IMR-90 (cell line): ENCODE measurements at places on chromosomes 2 and 18. TPM values are rescaled to one million over a fixed set of nuclear protein-coding genes. Genes with fewer than 3 reads are reported as not detected.

- DNase-seq = no peak
Measured at GRCh38 chr2:68926796-68927195, 25.9 kb downstream of the GKN2 start.

CYS1 gene
- under 0.01 and 0.28 TPM in 2 replicates for total RNA-seq

DNA sequence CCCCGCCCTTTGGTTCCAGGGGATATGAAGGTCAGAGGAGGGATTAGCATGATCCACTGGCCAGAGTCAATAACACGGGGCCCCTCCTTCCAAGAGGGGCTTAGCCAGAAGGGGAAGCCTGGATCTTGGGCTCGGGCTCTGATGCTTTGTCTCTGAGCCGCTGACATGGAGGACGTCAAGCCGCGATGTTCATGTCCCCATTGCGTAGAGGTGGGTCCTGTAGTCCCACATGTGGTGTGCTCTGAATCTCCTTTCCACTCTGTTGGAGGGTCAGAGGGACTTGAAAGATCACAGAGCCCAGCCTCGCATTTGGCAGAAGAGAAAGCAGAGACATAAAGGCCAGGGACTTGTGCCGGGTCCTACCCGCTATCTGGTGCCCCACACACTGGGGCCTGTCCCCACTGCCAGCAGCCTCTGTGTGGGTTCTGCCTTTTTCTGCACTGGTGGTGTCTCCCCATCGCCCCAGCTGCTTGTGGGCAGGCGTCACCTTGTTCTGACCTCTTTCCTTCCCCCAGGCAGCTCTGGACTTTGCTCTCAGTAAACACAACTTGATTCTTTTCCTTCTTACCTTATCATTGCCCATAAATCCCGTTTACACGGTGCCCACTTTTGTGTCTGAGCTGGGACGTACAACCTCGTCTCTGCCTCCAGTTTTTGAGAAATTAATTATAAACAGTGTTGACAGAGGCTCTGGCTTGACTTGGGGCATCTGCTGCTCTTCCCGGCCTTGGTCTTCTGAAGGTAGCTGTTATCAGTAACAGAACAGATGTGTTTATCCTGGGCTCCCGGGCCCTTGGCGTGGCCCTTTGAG lies 48.8 kb downstream of the SH3BP4 start:
- no peak for DNase-seq

- DNase-seq = no peak
Measured at GRCh38 chr18:53991202-53991601, 233.3 kb downstream of the MBD2 start.

CD8B2 gene
- not detected in 2 replicates for total RNA-seq

- no peak for DNase-seq
Measured at GRCh38 chr2:191666226-191666625, 11.7 kb upstream of the NABP1 start.

DNA sequence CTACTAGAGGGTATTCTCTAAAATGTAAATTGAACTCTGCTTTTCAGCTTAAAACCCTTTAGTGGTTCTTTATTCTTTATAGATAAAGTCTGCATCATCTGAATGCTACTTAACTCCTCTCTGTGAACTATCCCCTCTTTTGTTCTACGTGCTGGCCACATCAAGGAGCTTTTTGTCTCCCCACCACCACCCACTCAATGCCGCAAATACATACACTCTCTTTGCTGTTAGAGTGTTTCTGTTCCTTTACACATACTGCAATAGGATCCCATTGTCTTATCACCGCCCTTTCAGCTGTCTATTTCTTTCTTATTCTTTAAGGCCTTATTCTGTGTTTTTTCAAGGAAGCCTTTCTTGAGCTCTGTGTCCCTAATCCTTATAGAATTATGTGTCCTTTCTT lies 83.3 kb downstream of the EML4 start:
- DNase-seq = no peak

DNA sequence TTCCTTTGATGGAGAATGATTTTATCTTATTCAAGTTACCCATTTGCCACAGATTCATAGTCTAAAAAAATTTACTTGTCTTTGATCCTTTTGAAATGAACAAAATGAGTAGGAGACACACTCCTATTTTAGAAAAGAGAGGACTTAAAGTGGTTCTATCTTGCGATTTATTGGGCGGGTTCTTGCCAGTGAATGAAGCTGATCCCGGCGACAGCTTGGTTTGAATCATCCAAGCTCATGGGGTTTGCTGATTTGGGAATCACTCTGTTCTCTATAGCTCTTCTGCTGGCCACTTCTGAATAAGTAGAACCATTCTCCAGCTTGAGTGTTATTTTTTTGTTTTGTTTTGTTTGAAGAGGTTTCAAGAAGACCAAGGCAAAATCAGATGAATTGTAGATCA lies 25.5 kb upstream of the PPP1CB start:
- DNase-seq = no peak

DNA sequence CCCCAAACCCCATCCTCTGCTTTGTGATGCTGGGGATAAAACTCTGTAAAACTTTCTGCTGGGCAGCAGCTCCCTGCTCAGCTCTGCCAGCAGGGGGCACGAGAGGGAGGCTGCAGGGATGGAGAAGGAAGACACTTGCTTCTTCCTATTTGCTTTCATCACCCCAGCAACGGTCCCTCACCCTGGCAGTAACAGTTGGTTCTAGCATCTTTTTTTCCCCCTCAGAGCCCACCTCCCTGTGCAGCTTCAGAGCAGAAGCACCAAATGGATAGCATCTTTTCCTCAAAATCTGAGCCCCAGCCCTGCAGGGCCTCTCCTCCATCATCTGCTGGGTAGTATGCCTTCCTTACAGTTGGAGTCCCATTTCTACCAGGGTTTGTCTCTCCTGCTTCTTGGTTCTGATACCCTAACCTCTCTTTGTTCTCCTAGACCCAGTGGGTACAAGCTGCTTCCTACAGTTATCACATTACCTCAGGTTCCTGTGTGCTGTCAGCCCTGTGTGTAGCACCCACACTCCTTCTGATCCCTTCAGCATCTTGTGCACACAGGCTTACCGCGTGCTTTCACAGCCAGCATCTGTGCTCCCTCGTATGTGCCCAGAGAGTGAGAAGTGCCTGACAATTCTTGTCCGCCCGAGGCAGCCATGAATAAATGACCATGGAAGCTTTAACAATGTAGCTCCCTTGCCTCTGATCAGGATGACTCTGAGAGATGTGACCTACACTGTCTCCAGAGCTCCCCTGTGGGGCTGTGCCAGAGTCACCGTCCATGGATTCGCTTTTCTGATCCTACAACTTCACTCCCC lies 14.5 kb downstream of the CKAP2L start:
- peak; percentile 77 for DNase-seq

DNA sequence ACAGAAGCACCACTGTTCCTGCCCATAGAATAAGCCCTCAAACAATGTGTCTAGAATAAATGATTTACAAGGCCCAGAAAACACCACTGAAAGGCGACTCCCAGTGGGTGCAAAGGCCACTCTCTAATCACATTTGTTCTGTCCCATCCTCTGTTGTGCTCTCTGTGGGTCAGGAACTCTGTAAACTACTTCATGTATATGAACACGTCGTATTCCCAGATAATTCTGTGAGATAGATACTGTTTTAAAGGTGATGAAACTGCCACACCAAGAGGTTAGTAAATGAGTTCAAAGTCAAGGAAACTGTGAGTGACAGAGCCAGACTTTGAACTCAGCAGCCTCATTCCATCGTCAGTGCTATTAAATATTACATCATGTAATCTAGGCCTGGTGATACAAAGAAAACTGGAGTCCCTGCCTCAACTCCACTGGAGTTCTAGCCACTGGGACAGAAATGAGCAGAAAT lies 269.7 kb upstream of the DCC start:
- no peak for DNase-seq

DNA sequence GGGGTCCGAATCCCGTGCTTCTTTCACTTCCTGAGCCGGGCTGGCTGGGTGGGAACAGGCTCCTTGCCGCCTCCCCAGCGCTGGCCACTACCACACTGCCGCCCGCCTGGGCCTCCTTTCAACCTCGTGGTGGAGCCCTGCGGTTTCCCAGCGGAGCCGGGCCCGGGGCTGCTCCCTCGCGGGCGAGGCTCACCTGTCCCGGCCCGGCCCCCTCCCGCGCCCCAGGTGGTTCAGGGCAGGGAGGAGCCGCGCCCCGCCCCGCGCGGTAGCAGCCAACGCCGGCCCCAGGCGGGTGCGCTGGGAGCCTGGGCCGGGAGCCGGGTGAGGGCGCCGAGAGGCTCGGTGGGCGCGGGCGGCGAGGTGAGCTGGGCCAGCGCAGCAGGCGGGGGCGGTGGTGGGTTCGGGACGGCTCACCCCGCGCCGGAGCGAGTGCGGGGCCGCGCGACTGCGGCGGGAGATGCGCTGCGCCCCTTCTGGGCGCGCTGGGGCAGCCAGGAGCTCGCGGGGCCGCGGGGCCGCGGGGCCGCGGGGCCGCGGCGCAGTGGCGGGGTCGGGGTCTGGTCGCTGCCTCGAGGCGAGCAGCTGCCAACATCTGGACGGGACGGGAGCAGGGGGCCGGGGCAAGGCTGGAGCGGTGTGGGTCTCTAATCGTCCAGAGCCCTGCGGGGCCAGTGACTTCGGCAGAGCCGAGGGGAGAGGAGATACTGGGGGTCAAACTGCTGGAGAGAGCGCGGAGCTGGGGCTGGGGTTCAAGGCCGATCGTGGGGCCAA lies at the start of gene LYPD6B:
Gene LYPD6B (plus strand): TSS at position 258 of the 771 bp plus-strand sequence. CDS start 92,250 bp downstream, outside the sequence.
- DNase-seq = no peak

GRCh38 chr2:24459224-24460161 lies 31.6 kb upstream of the NCOA1 start:
- DNase-seq = no peak

DNA sequence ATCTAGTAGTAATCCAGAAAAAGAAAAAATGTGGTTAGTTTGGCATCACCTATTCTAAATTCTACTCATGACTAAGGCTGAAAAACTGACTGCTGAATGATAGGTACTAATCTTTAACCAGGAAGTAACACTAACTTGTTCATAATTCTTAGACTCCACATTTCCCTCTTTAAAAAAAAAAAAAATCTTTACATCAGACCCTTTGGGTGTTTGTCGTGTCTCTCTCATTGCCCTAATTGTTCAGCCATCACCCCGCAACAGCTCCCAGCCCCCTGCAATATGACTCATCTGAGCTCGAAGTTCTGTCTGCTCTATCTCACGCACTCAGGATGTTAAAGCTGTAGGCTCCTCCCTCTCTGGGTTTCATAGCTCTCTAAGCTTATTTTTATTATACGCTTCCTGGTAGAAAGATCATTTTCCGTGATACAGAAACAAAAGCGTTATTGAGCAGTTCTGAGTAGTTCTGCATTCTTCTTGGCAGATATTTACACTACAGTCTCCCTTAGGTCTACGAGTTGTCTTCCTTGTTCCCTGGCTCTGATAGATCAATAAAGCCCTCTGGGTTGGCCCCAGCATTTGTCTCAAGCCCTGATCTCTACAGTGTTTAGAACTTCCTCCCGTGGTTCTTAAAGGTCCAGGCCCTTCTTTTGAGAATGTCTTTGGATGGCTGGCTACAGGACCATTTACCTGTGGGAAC lies 95.6 kb downstream of the TNFRSF11A start:
- peak; percentile 65 for DNase-seq

GAREM1 gene
- 1.9 and 2.3 TPM in 2 replicates for total RNA-seq

DNA sequence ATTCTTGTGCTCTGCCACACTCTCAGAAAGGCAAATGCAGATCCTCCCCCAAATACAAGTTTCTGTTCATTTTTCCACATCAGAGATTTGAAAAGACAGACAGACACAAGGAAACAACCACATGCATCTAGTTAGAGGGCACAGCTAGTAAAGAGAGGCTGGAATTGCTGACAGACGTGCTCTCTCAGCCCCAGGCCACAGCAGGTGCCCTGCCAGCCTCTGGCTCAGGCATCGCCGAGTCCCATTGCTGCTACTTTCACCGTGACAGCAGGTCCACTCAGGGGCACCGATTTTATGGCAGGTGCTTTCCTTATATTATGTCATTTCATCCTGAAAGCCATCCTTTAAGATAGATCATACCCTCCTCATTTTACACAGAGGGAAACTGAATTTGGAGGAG lies 507.5 kb downstream of the EIPR1 start:
- no peak for DNase-seq

DNA sequence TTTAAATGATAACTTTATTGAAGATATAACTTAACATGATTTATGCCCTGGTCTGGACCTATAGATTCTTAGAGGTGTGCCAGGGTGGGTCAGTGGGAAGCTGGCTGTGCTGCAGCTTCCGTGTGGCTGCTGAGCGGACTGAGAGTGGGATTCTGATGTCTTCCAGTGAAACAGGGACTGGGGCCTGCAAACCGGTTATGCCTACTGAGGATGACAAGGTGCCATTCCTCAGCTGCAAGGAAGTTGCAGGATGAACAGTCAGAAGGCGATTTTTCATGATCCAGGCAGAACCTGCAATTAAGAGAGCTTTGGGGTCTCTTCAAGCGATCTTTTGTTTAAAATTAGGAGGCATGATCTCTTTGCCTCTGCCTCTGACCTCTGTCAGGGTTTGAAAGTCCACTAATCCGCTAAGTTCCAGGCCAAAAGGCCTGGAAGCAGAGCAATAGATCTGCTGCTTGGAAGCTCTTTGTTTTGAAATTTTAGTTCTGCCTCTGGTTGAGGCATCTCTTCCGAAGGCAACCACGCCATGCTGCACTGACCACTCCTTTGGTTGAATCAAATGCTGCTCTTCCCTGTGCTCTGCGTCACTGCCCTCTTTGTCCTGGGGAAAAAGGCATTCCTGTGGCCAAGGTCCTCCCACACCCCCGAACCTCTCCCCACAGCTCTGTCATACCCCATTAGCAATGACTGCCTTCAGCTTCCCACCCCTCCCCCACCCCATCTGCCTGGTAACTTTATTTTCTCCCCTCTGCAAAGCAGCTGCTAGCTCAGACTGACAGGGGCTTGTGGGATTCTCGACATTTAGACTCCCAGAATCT lies 2.0 kb downstream of the TMEM169 start:
- DNase-seq = peak; percentile 83

MC4R gene
- 0.18 and 0.28 TPM in 2 replicates for total RNA-seq

GRCh38 chr2:29751390-29751789 lies 170.0 kb downstream of the ALK start:
- DNase-seq = no peak

DNA sequence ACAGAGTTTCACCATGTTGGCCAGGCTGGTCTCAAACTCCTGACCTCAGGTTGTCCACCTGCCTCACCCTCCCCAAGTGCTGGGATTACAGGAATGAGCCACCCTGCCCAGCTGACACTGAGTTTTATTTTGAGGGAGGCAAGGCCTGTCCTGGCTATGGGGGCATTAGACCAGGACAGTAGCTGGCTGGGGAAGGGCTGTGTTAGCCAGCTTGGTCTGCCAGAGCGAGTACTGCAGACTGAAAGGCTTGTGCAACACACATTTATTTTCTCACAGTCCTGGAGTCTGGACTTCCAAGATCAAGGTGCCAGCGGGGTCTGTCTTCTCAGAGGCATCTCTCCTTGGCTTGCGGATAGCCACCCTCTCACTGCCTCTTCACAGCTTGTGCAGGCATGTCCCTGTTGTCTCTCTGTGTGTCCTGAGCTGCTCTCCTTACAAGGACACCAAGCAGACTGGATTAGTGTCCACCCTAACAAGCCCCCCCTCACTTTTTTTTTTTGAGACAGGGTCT lies 59.4 kb upstream of the HAAO start:
- DNase-seq = no peak

- DNase-seq = no peak
Measured at GRCh38 chr2:177896587-177896986, 176.0 kb downstream of the PDE11A start.
